Immature natural killer cell (primary cell): ENCODE measurements at places on chromosomes 7 and 10. TPM values are rescaled to one million over a fixed set of nuclear protein-coding genes. Genes with fewer than 3 reads are reported as not detected.

The OLAH gene
- polyA plus RNA-seq = not detected

The TAS2R39 gene
- not detected for polyA plus RNA-seq

The FFAR4 gene
- not detected for polyA plus RNA-seq

The PTPRZ1 gene
- not detected for polyA plus RNA-seq

The NME8 gene
- polyA plus RNA-seq = 4.7 TPM

DNA sequence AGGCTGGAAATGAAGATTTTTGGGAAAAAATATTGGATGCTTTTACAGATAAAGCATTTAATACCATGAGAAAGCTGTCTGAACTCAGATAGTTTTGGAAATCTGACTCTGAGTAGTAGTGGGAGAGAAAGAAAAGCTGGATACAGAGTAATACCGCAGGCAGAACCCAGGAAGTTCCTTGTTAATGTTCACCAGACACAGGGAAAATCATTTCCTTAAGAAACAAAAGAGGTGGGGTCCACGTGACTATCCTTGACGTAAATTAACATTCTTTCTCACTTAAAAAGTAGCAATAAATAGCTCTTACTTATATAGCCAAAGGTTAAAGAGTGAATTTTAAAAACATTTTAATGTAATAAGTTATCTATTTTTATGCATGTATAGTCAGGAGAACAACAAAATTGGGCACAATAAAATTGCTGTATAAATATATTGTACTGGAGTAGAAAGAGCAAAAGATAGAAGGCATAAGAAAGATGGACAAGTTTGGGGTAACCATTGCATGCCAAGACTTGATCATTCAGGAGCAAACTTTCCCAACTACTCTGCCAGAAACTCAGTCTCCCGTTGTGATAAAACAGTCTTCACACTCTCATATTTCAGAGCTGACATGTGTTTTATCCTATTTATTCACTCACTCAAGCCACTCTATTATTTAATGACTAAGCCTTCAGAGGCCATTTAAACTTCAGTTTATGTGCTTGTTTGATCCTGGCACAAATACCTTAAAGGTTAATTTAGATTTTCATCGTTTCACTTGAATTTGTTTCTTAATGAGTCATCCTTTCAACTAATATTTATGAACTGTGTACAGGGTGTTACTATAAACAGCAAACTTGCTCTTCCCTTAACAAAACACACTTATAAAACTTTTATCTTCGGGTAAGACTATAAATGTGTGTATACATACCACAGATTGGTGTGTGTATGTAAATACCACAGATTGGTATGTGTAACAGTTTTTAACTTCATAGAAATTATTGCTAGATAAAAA is 143.1 kb downstream of the GNAI1 start:
- H3K27me3 ChIP-seq = peaks cover 1% of the 10 kb centered on the region
- no peak overlapping the region for H3K4me3 ChIP-seq
- H3K27ac ChIP-seq = no peak overlapping the region
- DNase-seq = no peak
- H3K36me3 ChIP-seq = no peaks in the 10 kb centered on the region
- H3K4me1 ChIP-seq = no peaks in the 10 kb centered on the region

DNA sequence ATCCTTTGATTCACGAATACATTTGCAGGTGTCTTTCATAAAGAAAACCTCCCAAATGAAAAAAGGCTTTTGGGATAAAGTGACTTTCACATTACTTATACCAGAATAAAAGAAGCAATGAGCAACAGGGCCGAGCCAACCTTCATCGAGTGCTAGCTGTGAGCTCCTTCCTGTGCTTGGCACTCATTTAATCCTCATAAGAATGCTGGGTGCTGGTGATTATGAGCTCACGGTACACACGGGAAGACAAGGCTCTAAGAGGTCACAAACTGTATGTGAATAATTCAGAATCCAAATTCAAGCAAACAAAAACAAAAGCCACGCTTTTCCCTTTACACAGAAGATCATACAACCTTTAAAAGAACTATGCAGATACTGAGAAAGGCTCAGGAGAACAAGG is 156.2 kb downstream of the COBL start:
- peaks cover 6% of the 10 kb centered on the region for H3K27me3 ChIP-seq
- no peak overlapping the region for H3K4me3 ChIP-seq
- H3K4me1 ChIP-seq = no peaks in the 10 kb centered on the region

DNA sequence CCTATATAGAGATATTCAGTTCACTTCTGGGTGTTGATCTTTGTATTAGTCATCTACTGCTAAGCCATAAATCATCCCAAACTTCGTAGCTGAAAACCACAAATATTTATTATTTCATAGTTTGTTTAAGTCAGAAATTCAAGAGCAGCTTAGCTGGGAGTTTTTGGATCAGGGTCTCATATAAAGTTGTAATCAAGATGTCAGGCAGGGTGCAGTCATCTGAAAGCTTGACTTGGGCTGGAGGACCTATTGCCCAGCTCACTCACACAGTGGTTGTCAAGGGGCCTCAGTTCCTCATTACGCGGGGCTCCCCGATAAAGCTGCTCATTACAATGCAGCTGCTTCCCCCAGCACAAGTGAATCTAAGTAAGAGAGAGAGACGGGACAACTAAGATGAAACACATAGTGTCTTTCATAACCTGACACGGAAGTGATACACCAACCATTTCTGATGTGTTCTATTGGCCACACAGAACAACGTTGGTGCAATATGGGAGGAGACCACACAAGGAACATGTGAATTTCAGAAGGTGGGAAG is 15.7 kb downstream of the PPP1R3C start:
- H3K27ac ChIP-seq = no peak overlapping the region
- DNase-seq = no peak
- H3K36me3 ChIP-seq = no peaks in the 10 kb centered on the region
